Natural killer cell treated with Interleukin-12 subunit alpha and Interleukin-12 subunit beta and Interleukin-15 and Interleukin-18, amount 100 ng/mL, for 72 hours (primary cell): ENCODE measurements at places on chromosomes 6 and 20.

DNA sequence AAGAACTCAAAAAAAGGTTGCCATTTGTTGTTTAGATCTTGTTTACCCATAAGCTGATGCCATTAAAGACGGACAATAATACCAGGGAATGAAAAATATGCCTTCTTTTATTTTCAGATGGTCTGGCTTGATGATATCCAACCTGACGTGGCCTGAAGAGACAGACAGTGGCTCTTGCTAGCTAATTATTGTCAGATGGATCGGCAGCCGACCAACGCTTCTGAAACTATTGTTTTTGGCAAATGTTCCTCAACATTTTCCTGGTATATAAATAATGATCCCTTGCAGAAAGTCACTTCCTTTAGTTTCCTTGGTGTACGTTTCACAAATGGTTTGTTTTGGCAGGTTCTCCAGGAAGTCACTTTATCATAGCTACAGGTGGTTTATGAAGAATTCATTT is 290.9 kb upstream of the TSHZ2 start:
- DNase-seq = no peak

GRCh38 chr6:2744209-2744771 is 6.4 kb downstream of the MYLK4 start:
- DNase-seq = no peak

DNA sequence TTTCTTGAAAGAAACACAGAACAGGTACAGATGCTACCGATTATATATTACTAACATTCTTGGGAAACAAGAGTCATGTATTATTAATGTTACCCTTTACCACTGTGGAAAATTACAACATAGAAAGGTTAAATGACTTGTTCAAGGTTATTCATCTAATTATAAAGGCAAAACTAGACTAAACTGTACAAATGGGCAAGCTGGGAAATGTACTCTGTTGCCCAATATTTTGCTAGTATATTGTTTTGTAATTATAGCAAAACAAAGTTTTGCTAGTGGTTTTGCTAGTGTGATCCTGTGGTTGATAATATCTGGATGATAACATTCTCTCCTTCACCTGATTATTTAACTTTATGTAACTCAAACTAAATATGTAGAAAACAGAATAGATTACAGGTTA is 96.5 kb downstream of the TINAG start:
- DNase-seq = no peak

DNA sequence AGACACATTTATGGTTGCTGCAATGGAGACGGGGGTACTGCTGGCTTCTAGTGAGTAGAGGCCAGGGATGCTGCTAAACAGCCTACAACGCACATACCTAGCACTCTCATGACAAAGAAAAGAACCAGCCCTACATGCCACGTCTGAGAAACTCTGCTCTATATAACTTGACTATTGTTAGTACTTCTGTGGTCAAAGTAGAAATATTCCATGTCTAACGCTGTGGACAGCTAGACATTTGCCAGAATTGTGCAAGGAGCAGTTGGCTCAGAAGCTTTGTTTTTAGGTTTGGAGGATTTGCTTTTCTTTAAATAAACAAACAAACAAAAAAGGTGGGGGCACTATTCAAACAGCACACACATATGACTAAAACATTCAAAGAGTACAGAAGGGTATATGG is 20.5 kb downstream of the UBE2V1 start:
- DNase-seq = no peak

GRCh38 chr6:144482142-144482541 is 197.0 kb downstream of the UTRN start:
- DNase-seq = peak; percentile 73

GRCh38 chr20:17766226-17766625 is 66.5 kb downstream of the BANF2 start:
- DNase-seq = no peak

DNA sequence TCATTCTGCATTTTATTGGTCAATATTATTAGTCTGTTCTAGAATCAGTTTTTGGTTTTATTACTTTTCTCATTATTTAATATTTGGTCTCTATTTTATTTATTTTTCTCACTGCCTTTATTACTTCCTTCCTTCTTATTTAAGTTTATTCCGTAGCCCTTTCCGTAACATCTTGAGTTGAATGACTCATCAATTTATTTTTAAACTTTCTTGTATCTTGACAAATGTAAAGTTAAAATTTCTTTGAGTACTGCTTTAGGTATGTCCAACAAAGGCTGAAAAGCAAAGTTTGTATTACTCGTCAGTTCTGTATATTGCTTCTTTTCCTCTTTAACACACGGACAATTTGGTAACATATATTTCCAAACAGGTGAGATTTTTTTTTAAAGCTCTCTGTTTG is 192.0 kb downstream of the CD109 start:
- no peak for DNase-seq

- no peak for DNase-seq
These were observed 144.2 kb downstream of the PREX1 start for GRCh38 chr20:48683467-48684175.

DNA sequence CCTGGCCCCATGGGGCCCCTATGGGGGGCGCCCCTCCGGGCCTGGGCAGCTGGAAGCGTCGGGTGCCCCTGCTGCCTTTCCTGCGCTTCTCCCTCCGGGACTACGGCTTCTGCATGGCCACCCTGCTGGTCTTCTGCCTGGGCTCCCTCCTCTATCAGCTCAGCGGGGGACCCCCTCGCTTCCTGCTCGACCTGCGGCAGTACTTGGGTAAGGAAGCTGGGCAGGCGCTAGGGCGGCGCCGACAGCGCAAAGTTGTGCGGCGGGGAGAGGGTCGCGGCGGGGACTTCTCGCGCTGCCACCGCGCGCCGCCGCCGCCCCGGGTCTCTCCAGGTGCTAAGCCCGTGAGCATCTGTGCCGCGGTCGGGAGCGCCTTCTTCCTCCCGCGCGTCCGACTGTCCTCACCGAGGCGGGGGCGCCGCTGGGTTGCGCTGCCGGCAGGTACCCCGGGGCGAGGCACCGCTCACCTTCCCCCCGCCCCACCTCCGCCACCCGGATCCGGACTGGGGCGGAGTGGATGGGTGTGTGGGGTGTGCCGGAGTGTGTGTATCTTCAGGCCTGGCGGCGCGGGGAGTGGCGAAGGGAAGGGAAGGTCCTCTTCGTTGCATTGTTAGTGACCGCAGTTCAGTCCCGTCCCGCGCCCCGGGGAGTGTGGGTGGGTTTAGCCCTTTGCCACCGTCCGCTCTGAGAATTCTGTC is 788 bp downstream of the UST start:
- no peak for DNase-seq

DNA sequence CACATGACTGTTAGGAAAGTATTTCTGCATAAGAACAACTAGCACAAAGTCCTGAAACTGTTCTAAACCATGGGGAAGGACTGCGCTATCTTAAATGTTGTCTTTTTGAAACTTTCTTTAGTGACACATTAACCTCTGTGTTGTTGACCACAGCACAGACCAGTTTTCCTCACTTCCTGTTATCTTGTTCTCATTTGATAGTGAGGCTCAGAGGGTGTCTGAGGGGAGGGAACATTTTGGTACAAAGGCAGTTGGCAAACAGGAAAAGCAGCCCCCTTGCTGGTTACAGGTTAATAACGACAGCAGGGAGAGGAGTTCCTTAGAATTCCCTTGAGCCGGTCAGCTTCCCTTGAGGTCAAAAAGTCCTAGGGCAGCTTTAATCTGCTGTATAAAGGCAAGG is 143.5 kb upstream of the BMP2 start:
- DNase-seq = no peak

GRCh38 chr20:62754122-62754990 is 41.9 kb upstream of the MRGBP start:
- no peak for DNase-seq

DNA sequence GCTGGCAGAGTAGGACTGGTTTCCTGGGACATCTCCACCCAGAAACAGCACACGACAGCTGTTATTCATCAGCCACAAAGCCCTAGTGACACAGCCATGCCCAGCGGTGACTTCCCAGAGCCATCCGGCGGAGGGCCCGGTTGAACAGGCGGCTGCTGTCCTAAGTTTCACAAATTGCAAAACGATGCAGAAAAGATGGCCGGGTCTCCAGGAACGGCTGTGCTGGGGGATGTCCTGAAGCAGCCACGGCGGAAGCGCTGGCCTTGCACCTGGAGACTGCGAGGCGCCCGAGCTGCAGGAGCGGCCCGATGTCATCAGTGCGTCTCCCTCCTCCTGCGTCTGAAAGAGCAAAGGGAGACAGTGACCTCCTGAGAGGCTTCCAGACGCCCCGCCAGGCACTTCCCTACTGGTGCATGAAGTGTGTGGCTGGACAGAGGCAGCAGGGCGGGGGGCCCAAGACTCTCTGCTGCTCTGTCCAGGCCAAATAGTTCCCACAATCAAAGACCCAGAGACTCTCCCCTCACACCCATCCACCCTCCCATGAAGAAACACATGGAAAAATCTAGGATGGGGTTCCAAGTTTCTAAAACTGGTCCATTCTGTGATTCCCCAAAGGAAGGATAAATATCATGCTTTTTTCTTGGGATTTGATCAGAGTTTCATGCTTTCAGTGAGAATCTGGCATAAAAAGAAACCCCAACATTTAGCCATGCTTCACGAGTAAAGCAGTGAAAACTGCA is 44.0 kb downstream of the SSR1 start:
- DNase-seq = no peak

- no peak for DNase-seq
These were observed 21.9 kb downstream of the ECT2L start for GRCh38 chr6:138817799-138818198.

DNA sequence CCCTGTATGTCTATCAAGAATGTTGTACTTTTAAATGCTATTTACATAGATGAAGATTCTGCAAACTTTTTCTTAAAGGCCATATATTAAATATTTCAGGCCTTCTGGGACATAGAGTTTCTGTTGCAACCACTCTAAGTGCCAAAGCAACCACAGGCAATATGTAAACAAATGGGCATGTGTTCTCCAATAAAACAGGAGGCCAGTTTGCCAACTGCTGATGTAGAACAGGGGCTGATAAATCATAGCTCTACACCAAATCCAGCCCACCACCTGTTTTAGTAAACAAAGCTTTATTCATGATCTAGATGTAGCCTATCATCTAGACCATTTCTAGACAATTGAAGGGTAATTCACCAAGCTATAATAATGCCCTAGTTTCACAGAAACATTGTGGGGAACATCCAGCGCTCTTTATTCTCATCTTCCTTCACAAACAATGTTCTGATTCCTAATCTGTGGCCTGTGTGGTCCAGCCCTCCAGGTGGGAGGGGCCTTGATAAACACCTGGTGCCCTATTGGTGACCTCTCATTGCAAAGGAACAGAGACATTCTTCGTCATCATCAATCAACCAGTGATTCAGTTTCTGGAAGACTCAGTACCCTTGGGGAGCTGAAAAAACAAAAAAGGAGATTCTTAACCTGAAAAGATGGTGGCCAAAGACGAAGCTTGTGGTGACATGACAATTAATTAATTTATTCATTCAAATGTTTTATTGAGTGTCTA is 80.2 kb downstream of the PREP start:
- DNase-seq = no peak

DNA sequence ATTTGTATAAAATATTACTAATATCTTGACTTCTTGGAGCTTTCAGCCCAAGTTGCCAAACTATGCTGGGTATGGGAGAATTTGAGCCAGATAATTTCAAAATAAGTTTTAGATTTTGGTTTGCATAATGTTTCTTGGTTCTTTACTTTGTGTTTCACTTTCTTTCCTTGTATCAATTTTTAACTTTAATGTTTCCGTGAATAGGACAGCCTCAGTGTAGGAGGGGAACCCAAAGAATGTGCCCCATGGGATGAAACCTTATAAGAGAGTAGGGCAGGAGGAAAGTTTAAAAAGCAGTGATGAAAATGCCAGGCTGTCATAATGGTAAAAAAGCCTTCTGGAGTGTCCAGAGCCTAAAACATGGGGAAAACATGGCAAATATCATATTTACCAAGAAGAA is 252.4 kb upstream of the IRAK1BP1 start:
- DNase-seq = no peak

GRCh38 chr6:56235245-56235644 is 12.1 kb downstream of the COL21A1 start:
- no peak for DNase-seq

DNA sequence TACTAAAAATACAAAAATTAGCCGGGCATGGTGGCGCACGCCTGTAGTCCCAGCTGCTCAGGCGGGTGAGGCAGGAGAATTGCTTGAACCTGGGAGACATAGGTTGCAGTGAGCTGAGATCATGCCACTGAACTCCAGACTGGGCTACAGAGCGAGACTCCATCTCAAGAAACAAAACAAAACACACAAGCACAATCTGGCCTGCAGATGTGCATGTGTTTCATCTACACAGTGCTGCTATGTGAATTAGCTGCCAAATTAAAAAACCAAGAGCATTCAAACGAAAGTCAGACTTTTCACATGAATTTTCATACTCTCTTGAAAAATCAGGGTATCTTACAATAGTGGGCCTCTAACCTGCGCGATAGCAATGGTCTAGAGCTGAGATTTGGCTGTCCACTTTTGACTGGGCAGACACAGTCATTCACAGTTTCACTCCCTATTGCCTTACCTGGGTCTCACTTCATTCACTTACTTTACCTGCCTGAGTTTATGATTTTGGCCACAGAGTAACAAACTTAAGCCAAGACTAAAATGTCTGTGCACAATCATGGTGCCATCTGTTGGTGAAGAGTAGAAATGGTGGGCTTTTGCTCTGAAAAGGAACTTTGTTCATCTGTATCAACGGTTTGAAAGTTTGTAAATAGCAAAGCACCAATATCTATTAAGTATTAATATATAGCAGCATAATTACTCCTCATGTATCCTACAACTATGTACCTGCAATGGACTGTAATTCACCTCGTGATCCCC is 138.5 kb upstream of the UST start:
- DNase-seq = no peak

- DNase-seq = no peak
These were observed 65.3 kb downstream of the AIG1 start for GRCh38 chr6:143125864-143126573.

- DNase-seq = no peak
These were observed 3.4 kb downstream of the LINC00237 start for GRCh38 chr20:21102603-21103311.

DNA sequence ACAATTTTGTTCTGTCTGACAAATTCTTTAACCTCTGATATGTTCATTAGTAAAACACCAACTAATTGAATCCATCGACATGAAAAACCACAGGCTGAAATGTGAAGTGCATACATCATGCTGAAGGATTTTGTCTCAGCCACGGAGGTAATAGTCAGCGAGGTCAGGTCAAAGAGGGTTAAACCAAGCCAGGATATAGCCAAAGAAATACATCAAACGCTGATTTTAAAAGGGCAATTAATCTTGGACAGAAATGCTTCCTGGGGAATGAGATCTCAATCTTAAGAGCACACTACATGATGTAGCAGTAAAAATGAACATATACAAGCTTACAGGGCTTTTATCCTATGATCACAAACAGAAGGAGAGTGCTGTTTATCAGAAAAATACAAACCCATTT is 106.7 kb downstream of the PRDM1 start:
- no peak for DNase-seq

- DNase-seq = no peak
These were observed 20.2 kb upstream of the DLGAP4 start for GRCh38 chr20:36285746-36286447.

GRCh38 chr6:154404791-154405400 is 48.3 kb upstream of the IPCEF1 start:
- DNase-seq = no peak

DNA sequence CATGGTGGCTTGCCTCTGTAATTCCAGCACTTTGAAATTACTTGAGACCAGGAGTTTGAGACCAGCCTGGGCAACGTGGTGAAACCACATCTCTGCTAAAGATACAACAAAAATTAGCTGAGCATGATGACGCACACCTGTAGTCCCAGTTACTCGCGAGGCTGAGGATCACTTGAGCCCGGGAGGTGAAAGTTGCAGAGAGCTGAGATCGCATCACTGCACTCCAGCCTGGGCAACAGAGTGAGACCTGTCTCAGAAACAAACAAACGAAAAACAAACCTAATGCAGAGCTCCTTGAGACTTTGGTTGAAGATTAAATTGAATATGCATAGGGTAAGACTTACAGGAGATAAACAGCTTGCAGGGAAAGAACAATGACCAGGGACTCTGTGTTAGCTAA is 80.8 kb downstream of the SCAF8 start:
- no peak for DNase-seq
